Suppressor macrophage (primary cell): ENCODE measurements at places on chromosomes 16 and 17.

DNA sequence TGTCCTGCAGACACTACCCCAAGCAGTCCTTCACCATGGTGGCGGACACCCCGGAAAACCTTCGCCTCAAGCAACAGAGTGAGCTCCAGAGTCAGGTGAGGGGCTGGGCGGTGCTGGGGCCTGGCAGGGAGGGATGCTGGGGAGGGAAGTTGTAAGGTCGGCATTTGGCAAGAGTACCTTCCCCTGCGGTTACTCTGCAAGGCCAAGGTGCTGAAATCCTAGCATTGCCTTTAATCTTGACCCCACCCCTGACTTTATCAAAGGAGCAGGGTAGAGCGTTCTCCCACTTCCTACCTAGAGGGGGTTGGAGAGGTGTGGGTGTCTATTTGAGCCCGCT, 20.5 kb downstream of the LASP1 start:
- no peak for DNase-seq

GRCh38 chr16:81548876-81549546, 104.4 kb downstream of the CMIP start:
- no peak for DNase-seq

- DNase-seq, result peak; percentile 29
Measured at GRCh38 chr16:74774223-74775139, at the start of gene FA2H. TSS of gene FA2H (minus strand) at chr16:74774820. CDS start at chr16:74774755, 65 bp downstream.

GRCh38 chr17:82737967-82738877, 2.8 kb downstream of the FN3K start:
- DNase-seq, result no peak

GRCh38 chr17:50532452-50533024, at the start of gene EPN3:
TSS of gene EPN3 (plus strand) at chr17:50532735. CDS start at chr17:50536557, 3,822 bp downstream.
- no peak for DNase-seq

DNA sequence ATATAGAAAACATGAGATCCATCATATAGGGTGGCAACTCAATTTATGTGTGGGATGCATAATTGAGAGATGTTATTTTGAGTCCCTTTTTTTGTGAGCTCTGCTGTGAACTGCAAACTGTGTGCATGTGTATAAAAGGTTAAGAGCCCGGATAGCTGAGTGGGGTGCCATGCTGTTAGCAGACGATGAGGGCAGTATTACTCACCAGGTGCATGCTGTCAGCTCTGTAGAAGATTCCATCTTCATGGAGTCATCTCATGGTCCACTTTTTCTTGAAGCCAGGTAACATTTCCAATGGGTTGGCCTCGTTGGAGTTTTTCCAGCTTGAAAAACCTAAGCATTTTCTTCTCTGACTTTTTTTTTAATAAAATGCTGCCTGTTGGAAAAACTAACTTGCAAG, 43.0 kb upstream of the RHBDL3 start:
- DNase-seq, result no peak

DNA sequence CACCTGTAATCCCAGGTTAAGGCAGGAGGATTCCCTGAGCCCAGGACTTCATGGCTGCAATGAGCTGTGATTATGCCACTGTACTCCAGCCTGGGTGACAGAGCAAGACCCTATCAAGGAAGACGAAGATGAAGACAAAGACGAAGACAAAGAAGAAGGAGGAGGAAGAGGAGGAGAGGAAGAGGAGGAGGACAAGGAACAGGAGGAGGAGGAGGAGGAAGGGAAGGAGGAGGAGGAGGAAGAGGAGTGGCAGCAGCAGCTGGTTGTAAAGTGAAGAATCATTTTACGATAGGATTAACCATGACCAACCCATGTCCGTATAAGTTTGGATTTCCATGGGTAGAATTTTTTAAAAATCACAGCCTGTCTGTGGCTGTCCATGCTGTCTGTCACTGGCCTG, 316.8 kb upstream of the TNRC6C start:
- DNase-seq, result no peak

DNA sequence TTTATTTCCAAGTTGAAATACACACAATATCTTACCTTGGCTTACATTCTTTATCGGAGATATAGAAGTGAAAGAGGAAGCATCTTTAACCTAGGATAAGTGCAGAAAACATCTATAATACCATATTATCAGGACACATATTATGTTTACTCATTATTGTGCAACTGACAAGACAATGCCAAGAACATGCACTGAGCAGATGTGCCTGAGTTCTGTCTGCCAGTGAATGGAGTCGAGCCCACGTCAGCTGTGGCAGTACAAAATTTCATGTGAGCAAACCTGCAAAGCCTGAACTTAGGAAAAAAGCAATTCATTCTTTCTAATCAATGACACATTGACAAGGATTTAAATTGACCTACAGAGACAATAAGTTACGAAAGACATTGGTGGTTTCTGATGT, 154.4 kb downstream of the AXIN2 start:
- DNase-seq, result no peak

- DNase-seq, result no peak
Measured at GRCh38 chr17:13702266-13702665, 100.5 kb upstream of the HS3ST3A1 start.

DNA sequence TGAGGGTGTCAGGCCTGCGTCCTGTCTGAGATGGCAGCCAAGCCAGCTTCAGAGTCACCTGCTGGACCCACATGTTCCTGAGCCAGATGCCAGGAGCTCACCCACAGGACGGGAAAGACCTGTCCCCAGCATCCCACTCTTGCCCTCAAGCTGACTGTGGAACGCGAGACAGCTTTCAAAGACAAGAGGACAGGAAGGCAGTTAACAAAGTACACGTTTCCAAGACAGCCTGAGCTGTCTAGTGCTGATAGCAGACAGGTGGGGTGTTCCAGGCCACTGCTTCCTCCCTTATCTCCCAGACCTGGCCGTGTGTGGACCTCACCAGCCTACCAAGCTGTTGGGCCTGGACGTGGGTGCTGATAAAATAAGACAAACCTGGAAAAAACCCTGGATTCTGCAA, 13.2 kb downstream of the CMTM3 start:
- no peak for DNase-seq

DNA sequence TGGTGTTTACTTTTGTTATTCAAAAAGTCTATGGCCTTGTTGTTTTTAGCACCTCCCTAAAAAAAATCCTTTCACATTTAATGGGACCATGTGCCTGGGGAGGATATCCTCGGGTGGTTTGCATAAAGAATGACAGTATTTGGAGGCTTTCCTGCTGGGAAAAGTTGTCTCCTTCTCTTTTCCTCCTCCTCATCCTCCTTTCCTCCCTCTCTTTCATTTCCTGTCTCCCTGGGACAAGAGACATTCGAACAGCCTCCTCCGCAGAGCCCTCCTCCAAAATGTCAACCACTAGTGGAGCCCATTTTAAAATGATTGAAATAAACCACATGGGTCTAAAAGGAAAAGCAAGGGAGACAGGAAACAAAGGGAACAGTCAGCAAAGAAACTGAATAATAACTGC, 67.4 kb downstream of the MYH13 start:
- no peak for DNase-seq

- DNase-seq, result no peak
Measured at GRCh38 chr16:83539736-83540490, 267.9 kb upstream of the HSBP1 start.
